ENCODE measurements at places on chromosomes 7 and 10.

GRCh38 chr10:88150339-88150738 is 286.9 kb downstream of the PTEN start:
- no peak for DNase-seq

DNA sequence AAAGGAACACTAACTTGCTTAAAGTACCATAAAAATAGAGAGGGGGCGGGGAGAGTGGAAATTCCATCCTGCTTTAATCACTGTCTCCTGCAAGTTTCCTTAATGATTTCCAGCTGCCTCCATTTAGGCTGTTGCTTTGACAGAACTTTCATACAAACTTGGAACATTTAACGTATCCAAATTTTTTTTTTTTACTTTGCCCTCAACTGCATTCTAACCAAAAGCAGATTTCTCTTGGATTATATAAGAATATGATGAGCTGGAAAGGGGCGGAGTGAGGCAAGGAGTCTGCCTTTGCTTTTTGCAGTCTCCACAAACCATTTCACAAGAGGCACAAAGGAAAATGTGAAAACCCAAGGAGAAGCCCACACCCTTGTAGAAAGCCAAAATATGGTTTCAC is 46.6 kb upstream of the COL1A2 start:
- peak; percentile 49 for DNase-seq

GRCh38 chr7:91798425-91798824 is 82.1 kb downstream of the MTERF1 start:
- no peak for DNase-seq

- no peak for DNase-seq
Observed at GRCh38 chr10:58341947-58342346, 7.1 kb downstream of the UBE2D1 start.

DNA sequence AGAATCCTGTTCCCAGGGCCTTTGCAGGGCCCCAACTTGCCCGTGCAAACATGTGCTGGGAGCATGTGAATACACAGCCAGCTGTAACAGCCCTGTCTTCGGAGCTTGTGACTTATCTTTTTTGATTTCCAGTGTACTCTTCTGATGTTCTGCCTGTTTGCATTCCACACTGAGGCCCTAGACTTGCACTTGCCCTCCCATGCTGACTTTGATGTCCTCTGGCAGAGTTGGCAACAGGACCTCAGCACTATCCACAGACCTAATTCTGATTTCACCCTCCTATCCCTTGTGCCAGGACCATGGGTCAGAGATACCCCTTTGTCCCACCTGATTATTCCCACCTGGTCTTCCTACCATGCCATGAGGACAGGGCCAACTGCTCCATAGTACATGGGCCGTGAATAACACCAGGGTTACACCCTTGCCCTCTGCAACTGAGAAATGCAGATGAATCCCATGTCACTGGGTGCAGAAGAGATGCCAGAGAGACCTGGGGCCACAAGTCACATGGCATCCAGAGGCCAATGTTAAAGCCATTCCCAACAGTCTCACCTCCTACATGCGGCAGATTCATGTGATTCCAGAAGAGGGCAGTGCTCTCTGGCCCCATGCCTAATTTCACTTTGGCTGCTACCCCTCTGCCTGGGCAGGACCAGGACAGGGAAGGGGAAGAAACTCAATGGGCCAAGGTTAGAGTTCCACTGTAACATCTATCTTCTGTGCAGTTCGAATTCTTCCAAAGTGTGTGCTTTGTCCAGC is 43.0 kb downstream of the SCRN1 start:
- no peak for DNase-seq

DNA sequence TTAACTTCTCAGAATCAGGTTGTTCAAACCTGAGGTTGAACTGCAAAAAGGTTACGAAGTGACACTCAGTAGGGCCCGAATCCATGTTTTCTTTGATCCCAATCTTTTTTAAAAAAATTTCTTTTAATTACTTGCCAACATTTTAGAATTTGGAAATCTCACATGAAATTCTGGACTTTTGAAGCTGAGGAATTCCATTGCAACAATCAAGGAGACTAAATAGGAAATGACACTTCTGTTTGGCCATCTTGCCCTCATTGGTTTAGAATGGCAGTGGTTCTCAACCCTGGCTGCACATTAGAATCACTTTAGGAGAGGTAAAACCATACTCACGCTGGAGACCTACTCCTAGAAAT is 471 bp upstream of the TOMM7 start:
- no peak for DNase-seq

DNA sequence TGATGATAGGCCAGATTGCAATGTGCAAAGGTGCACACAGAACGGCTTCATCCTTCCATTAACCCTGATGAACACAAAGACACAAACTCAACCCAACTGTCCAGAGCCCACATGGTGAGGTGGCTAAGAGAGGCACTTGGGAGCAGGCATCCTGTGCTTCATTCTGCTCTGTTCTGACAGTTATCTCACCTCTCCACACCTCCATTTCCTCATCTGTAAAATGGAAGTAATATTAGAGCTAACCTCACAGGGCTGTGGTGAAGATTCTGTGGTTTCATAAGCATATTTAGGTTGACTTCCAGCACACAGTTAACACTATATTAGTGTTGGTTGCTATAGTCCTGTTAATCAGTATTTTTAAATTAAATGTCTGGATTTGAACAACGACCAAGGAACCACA is 126.3 kb downstream of the TAX1BP1 start:
- no peak for DNase-seq

DNA sequence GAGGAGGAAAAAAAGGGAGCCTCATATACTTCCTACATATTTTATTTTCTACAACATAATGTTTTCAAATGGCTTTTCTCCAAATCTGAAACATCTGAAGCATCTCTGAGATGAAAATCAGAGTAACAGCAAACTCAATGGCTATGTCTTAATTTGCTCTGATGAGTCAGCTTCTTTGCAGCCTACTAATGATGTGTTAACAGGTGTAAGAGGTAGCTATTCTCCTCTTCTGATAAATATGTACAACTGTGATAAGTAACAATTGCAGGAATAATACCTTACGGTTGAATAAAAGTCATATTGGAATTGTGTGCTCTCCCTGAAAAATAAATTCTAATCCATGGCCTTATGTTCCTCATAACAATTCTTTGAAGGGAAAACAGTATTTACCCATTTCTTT is 45.2 kb downstream of the GNAT3 start:
- no peak for DNase-seq

- DNase-seq = no peak
Observed at GRCh38 chr10:109019001-109019424, 904.3 kb downstream of the XPNPEP1 start.

DNA sequence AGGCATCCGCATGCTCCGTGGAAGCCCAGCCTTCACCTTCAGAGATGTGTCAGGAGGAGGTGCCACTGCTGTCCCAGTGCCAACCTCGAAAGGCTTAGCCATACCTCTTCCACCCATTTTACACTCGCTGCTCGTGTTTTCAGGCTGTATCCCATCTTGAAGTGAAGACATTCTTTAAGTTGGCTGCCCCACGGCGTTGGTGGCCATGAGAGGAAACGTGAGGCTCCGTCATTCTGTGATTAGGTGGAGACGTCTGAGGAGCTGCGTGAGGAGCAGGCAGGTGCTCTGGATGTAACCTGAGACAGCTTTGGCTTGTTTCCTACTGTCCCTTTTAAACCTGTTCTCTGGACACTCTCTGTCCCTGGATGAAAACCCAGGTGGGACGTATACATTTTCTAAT is 159.9 kb upstream of the RNF32 start:
- DNase-seq = no peak

DNA sequence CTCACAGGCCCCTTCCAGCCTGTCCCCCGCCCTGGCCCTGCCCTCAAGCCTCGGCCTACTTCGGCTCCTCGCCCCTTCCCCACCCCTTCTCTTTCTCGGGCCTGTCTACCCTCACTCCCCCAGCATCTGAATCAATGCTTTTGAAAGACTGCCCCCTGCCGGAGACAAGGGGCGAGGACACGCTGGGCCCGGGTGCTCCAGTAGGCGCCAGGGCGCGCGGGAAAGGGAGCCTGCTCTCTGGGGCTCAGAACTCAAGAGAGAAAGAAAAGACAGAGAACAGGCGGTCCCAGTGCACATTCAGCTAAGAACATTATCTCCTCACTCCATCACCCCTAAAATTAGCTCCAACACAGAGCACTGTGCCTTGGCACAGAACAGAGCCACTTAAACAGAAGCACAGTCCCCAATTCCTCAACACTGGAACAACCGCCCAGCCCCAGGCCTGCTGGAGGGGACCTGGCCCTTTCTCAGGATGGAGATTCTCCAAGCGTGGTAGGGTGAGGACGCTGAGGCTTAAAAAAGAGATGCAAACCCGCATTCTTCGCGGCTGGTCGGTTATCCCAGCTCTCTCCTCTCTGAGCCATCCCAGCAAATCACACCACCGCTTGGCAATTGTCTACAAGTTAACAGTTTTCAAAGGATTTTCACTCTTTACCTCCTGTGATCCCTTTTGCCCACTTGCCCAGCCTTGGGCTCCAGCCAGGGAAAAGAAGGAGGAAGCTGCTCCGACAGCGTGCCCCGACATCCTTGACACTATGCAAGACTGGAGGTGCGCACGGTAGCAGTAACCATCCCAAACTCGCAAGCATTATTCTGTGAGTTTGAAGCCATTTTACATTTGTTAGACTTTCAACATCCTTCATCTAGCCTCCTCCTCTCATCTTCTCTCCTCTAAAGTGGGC is 2.1 kb downstream of the GIGYF1 start:
- peak; percentile 87 for DNase-seq

DNA sequence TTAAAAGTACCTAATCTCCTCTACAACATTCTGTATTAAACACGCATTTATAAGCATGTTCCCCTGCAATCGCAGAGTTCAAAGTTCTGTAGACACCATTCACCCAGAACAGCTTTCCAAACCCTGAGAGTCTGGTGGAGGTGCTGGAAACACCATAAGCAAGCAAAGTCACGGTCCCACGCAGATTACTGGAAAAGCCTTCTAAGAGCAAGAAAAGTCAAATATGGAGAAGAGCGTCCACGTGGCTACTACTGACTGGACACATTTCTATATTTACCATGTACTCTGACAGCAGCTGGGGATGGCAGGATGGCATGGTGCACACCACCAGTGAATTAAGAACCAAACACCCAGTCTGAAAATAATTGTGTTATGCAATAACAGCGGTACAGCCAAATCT is 97.7 kb downstream of the PARD3 start:
- DNase-seq = no peak

- no peak for DNase-seq
Observed at GRCh38 chr7:139242741-139243281, 11.8 kb downstream of the UBN2 start.

- DNase-seq = no peak
Observed at GRCh38 chr7:158821171-158822031, 7.9 kb downstream of the ESYT2 start.

DNA sequence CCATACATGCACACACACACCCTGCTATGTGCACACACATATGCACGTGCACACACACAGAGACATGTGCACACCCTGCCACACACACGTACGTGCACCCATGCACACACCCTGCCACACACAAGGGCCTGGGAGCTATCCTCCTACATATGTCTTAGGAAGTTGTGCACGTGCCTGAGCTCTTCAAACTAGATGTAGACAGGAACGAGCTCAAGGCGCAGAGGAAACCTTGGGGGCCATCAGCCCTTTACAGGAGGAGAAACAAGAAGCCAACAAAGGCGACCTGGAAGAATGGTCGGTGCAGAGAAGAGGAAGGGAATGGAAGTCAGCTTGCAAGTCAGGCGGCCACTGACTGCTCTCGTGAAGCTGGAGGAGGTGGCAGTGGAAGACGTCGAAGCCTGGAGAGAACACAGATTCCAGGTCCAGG is 58.7 kb downstream of the AOC1 start:
- DNase-seq = no peak

DNA sequence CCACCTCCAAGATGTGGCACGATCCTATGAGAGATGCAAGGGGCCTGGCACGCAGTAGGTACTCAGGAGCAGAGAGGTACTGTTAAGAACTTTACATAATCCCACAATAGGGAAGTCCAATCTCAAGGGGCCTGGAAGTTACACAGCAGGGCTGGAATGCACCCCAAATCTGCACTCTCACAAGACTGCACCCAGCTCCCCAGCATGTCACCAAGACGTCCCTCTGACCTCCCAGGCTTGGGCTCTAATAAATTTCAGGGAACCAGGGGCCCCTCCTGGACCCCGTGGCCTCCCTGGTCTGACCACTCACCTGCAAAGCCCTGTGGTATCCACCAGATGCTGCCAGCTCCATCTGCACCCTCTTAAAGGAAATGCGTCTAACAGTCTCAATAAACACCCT is 94.9 kb downstream of the OAT start:
- DNase-seq = no peak

- no peak for DNase-seq
Observed at GRCh38 chr10:100184840-100185239, 989 bp downstream of the ERLIN1 start.

DNA sequence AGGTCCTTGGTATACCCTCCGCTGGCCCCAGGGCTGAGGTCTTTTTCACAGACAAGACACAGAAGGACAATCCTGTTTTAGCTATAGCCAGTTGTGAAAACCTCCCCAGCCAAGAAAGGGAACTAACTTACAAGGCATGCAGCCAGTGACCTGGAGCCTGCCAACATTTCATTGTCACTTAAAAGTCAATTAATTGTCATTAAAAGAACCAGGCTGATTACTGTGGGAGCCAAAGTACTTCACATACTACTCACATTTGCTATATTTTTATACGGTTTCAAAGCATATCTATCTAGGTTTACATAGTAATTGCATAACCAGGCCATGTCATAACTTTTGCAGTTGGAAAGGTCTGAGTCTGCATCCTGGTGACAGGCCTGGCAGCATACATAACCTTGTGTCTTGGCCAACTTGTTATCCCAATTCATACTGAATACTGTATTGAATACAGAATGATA is 31.1 kb downstream of the NRBF2 start:
- DNase-seq = no peak

- no peak for DNase-seq
Observed at GRCh38 chr10:96768136-96768535, 47.8 kb upstream of the PIK3AP1 start.

DNA sequence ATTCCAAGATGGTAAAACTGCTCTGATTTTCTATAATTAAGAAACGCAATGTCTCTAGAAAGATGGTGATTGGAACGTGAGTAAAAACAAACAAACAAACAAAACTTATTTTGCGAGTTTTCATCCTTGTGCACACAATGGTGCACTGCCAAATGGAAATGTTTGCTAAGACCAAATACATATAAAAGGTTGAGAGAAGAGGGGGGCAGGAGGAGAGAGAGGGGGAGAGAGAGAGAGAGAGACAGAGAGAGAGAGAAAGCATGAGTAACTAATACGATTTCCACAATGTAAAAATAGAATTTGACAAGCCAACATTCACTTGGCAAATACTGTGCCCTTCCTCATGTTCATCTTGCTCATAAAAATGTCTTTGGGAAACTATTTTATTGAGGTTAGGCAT is 375.4 kb downstream of the CNTNAP2 start:
- DNase-seq = no peak

DNA sequence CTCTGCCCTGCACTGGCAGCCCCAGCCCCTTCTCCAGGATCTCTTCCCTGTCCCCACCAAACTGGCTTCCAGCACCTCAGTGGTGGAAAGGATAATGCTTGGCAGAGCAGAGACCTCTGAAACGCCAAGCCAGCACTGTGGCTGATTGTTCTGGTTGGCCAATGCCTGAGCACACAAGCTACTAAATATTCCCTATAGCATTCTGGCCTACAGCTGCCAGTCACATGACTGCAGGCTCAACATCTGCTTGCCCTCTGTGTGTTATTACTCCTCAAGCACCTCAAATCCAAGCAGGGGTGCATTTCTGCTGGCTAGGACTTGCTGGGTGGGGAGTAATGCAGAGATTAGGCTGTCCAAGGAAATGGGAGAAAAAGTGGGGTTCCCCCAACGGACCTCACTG is 6.1 kb downstream of the TBATA start:
- DNase-seq = no peak

- no peak for DNase-seq
Observed at GRCh38 chr7:75953931-75954330, 39.0 kb downstream of the POR start.

- DNase-seq = peak; percentile 73
Observed at GRCh38 chr7:94697035-94697974, 41.4 kb upstream of the SGCE start.

Data from tibial artery (tissue), 4 donors.